ENCODE measurements at places on chromosomes 12 and 14.

- no peak for DNase-seq
Observed at GRCh38 chr12:556498-556897, 96.8 kb downstream of the B4GALNT3 start.

DNA sequence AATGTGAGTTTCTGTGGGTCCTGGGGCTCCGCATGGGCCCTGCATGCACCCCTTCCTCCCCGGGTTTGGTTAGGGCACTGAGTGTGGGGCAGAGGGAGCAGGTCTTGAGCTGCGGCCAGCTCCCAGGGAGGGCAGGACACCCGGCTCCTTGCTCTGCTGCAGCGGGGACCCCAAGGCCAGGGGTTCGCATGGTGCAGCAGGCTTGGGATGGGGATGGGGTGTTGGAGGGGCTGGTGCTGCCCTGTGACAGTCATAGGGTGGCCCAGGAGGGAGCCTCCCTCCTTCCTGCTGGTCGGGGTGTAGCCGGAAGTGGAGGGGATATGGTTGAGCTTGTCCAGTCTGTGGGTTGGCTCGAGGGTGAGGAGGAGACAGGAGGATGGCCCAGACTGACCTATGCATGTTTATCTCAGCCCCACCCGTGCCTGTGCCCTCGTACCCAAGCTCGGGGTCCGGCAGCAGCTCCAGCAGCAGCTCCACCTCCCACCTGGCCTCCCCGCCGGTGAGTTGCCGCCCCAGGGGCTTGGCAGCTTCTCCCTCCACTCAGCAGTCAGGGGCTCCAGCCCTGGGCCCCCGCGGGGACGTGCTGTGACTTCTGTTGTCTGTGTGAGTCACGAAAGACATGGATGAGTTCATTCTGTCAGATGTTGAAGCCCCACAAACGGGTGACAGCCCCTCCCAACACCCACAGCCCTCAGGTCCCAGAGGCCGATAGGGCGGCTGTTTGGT is 16.0 kb downstream of the ULK1 start:
- DNase-seq: no peak

DNA sequence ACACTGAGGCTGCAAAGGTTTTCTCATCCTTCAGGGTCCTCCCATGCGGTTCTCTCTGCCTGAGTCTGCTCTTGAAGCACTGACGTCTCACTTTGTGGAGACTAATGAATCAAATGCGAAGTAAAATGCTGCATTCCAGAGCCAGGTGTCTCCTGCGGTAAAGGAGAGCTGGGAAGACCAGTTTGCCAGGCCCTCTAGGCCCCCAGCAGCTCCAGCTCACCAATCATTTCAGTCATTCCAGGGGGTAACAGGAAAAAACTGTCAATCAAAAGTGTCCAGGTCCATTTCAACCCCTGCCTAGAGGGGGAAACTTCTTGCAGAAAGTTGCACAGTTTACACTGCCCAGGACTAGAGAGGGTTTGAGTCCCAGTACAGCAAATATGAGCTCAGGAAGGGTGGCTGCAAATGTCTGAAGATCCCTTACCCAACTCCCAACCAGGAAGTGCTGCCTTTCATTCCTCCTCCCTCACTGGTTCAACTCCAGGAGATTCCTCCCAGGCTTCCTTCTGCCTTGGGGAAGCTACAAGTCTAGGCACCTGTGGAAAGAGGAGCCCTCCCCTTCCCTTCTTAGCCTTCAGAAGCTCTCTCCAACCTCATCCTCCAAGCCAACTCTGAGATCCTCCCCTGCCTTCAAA is 2.7 kb upstream of the NXPH4 start:
- no peak for DNase-seq

DNA sequence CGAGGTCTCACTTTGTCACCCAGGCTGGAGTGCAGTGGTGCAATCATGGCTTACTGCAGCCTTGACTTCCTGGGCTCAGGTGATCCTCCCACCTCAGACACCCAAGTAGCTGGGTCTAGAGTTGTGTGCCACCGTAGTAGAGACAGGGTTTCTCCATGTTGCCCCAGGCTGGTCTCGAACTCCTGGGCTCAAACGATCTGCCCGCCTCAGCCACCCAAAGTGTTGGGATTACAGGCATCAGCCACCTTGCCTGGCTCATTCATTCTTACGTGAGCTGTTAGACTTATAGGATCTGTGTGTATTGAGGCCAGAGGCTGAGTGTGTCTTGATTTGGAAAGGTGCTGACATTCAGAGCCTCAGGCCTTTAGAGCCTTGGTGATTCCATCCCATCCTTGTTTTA is 128.1 kb downstream of the SLC25A47 start:
- DNase-seq: no peak

GRCh38 chr12:84550518-84550917 is 362.1 kb downstream of the SLC6A15 start:
- no peak for DNase-seq

GRCh38 chr12:131793243-131794022 is 34.8 kb upstream of the MMP17 start:
- no peak for DNase-seq

DNA sequence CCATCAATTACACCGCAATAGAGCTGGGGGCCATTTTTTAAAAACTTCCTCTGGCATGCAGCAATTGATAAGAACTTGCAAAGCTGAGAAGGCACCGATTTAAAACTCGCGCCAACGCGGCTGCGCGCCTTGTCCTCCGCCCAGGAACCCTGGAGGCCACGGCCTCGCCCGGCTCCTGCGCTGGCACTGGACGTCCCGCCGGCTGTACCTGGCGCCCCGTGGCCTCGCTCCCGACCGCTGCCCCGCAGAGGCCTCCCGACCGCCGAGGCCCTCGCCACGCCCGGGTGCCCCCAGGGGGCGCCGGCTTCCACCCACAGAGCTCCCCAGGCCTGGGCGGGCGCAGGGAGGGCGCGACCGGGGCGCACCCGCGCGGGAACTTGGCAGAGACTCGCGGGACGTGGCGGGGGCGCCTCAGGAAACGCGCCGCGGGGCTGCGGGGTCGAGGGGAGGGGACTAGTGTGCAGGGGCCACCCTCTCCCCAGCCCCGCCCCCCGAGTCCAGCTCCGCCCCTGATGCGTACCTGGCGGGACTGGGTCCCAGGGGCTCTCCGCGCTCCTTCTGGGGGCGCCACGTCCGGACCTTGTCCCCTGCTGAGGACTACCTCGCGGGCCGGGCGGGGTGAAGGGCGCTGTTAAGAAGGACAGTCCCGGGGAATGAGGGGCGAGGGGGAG is 65.7 kb downstream of the TNFAIP2 start:
- no peak for DNase-seq

All from activated CD4-positive, alpha-beta T cell treated with anti-CD3 and anti-CD28 coated beads for 24 hours (primary cell).